NCI-H1048 (cell line): ENCODE measurements at places on chromosomes 4 and X.

- no peak for DNase-seq
Observed at GRCh38 chr4:125940426-125940825, 625.7 kb downstream of the FAT4 start.

GRCh38 chrX:37958525-37959211, 47.7 kb upstream of the SYTL5 start:
- DNase-seq = no peak

DNA sequence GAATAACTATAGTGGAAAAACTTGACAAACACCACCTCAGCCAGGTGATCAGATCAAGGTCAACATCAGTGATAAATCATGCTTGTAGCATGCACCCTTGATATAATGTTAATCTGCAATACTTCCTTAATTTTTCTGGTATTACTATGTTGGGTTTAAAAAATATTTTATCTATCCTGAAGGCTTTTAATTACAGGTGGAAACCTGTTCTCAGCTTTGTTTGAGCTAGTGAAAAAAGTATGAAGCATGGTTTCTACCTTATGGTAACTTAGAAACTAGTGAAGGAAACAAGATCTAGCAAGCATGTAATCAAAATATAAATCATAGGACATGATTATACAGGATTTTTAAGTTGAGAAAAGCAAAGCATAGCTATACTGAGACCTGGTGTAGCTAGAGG, 26.6 kb downstream of the MAOA start:
- no peak for DNase-seq

- no peak for DNase-seq
Observed at GRCh38 chrX:12488220-12488619, 303.0 kb upstream of the PRPS2 start.

DNA sequence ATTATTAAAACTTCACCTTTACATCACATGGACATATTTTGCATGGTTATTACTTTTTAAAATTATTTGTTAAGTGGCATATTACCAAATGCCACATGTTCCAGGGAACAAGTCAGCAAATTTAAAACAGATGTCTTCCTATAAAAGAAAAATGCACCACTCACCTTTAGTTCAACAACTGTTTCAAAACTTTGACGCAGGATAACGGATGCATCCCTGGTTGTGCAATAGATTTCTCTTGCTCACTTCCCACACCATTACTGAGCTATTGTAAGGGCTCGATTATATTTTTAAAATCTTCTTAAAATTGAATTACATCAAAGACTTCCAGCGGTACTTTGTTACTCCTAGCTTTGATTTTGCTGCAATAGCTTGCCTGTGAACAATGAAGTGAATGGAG, 93.0 kb upstream of the ARHGAP24 start:
- DNase-seq = no peak

DNA sequence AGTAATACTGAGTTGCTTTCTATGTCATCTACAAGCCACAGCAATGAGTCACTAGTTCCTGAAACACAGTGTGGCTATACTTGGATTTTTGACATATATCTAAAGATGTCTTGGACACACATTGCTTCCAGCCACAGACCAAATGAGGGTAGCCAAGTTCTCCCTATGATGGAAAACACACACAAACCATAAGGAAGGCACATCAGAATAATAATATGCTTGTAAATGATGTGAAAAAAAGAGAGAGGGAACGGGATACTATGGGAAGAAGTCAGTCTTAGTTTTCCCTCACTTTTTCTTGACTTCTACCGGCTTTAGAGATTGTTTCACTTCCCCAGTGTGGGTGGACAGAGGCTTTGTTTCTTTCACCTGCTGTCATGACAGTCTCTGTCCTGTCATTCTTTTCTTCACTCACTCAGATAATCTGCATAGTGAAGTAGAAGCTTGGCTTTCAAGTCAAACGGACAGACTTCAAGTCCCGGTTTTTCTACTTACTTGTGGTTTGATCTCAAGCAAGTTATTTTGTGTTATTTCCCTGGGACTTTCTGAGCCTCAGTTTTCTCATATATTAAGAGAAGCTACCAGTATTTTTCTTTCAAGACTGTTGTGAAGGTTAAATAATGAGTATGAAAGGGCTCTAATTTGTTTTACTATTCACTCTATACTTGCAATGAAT, 34.7 kb downstream of the P2RY10 start:
- DNase-seq = no peak

GRCh38 chr4:161919442-161920220, 244.2 kb downstream of the FSTL5 start:
- no peak for DNase-seq

DNA sequence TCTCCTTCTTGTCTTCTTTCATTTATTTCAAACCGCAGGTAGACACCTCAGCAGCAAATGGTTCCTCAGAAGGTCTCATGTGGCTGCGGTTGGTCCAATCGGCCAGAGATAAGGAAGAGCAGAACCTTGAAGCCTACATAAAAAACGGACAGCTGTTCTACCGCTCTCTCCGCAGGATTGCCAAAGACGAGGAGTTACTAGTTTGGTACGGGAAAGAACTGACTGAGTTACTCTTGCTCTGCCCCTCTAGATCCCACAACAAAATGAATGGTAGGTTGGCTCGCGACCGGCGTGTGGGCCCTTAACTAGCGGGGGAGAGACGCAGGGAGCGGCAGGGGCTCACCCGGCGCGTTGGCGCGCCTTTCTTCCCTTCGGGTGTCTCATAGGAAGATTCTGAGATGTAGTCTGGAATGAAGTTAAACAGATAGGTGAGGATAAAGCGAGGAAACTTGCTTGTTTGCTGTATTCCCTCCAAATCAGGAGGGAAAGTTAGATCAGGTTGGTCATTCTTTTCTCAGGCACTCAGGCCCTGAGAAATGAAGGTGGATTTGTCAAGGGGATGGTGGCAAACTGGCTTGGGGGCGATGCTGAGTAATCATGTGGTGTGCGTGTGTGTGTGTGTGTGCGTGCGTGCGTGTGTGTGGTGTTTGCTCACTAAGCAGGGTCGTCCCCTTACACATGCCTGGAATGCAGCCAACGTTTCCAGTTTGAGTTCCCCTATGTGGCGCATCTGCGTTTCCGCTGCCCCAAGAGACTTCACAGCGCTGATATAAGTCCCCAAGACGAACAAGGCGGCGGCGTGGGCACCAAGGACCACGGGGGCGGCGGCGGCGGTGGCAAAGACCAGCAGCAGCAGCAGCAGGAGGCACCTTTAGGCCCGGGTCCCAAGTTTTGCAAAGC, 4.2 kb downstream of the PRDM8 start:
- DNase-seq = no peak

DNA sequence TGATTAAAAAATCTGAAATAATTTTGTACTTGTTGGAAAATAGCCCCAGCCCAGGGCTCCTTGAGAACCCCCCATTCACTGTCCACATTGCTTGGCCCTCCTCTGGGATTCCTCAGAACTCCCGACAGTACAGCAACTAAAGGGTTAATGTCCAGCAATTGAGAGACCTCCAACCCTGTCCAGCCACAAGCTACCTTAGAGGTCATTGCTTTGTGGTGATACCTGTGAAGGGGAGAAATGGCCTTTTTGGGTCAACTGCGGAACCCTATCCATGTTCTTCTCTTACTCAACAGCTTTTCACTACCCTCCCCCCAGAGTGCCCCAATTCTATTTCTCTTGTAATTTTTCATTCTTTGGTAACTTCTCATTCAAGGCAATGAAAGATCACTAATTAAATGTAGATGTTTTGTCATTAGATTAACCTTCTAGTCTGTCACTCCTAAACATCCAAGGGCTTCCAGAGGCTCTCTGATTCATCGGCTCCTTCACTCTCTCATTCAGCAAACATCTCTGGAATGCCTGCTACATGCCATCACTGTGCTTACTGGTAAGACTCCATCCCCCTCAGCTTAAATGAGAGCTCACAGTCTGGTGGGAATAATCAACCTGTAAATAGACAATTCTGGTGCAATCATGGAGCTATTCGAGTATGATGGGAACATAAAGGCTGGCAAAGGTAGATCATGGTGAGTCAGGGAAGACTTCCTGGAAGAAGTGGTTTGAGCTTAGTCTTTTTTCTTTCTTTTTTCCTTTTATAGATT, 241.4 kb upstream of the PGRMC2 start:
- no peak for DNase-seq

GRCh38 chrX:4764888-4765287, 1051.4 kb upstream of the PRKX start:
- no peak for DNase-seq

GRCh38 chr4:21512353-21512752, 436.2 kb downstream of the KCNIP4 start:
- peak; percentile 29 for DNase-seq

DNA sequence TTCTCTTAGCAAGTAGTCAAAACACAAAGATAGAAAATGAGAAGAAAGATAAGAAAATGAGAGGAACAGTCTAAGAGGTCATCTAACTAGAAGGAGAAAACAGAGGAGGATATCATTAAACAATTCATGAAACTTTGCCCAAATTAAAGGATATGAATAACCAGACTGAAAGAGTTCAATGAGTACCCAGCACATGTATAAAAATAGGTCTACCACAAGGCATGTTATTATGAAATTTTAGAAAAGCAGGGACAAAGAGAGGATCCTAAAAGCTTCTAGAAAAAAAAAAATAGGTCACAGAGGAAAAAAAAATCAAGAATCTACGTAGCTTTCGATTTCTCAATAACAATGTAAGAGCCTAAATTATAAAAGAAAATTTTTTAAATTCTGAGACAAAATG, 118.5 kb downstream of the WDFY3 start:
- DNase-seq = no peak

GRCh38 chr4:48205107-48205506, 64.5 kb downstream of the TEC start:
- no peak for DNase-seq

- no peak for DNase-seq
Observed at GRCh38 chr4:110669663-110670062, 46.8 kb upstream of the PITX2 start.

- DNase-seq = no peak
Observed at GRCh38 chr4:82947498-82947897, 47.0 kb downstream of the THAP9 start.

- no peak for DNase-seq
Observed at GRCh38 chr4:96946552-96946951, 1106.7 kb downstream of the PDHA2 start.

- no peak for DNase-seq
Observed at GRCh38 chr4:76712564-76712963, 185.4 kb downstream of the SOWAHB start.

DNA sequence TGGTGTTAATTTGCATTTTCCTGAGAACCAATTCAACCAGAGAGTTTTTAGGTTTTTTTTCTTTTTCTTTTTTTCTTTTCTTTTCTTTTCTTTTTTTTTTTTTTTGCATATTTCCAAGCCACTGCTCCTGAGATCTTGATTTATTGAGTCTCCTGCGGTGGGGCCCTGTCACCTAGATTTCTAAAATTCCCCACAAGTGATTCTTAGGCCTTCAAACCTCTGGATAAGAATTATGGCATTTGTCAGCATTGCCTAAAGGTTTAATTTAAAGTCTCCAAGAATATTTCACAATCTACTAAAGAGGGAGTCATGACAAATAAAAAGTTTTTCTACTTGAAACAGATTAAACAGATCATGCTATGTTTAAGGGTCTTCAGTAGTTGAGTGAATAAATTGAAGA, 84.9 kb downstream of the GAB1 start:
- no peak for DNase-seq

GRCh38 chr4:129233691-129234090, 137.7 kb downstream of the C4orf33 start:
- DNase-seq = no peak

GRCh38 chr4:85867271-85867670, 392.3 kb downstream of the ARHGAP24 start:
- DNase-seq = no peak

GRCh38 chrX:34218063-34218462, 85.9 kb upstream of the FAM47A start:
- DNase-seq = no peak

DNA sequence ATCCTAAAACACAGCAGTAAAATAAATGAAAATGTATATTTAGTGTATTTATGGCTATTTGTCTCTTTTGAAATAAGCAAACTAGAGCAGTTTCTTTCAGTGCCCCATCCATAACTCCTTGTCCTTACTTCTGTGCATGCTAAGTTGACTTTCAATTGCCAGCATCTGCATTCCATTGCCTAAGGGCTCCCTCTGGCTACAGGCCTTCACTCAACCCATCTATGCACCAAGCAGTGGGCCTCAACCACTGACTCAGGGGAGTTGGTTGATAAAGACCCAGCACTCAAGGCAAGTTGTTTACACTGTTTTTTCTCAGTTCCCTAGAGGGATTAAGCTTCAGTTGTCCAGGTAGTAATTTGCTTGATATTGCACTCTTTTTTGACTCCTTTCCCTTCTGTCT, 265.7 kb downstream of the IQCM start:
- DNase-seq = no peak

DNA sequence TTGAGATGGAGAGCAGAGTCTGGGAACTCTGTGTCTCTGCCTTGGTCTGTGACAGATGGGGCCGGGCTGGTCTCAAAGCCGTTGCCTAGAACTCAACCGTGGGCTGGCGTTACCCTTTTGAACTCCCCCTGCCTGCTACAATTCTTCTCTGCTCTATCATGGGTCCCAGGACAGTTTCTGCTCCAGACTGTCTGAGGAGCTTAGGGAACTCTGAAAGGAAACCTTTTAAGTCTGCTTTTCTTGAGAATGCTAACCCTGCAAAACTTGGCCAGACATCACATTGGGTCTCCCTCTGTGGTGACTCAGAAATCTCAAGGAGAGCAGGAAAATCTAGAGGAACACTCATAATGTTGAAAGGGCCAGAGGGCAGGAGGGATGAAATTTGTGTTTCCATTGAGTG, 240.6 kb downstream of the CBR4 start:
- DNase-seq = no peak

DNA sequence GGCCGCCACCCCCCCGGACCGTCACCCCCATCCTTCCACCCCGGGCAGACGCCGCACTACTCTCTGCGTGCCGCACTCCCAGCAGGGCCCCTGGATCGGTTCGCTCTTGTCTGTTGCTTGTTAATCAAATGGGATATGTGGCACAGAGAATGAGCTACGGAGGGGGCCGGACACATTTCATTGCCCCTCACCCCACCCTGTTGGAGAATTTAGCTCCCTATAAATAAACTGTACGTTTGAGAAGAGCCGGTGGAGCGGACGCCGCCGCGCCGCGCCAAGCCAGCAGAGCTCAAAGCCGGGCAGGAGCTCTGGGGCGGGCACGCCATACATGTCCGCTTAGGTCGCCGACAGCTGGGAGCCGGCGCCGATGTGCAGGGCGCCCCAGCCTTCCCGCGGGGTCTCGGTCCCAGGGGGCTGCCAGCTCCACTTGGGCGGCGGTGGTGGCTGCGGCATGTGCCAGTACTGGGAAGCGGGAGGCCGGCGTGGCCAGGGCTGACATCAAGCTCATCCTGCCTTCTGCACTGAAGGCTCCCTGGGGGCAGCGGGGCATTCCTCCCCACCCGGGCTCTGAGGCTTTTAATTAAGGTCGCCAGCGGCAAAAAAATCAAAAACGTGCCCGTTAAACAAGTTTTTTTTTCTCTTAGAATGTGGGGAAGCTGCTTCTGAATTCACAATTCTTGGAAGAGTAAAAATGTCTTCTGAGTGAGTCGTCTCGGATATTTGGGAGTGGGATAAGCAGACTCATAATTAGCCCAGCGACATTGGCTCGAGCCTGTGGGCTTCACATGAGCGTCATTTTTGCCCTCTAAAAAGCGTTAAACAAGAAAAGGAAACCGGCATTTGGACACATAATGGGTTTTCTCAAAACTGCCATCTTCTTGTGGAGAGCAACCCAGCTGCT, 1.1 kb upstream of the PCDH19 start:
- no peak for DNase-seq

- no peak for DNase-seq
Observed at GRCh38 chr4:174537634-174538033, 15.3 kb upstream of the HPGD start.

- DNase-seq = no peak
Observed at GRCh38 chr4:185540487-185541120, 5.3 kb upstream of the PDLIM3 start.
